ENCODE measurements at places on chromosomes 2 and 18.

DNA sequence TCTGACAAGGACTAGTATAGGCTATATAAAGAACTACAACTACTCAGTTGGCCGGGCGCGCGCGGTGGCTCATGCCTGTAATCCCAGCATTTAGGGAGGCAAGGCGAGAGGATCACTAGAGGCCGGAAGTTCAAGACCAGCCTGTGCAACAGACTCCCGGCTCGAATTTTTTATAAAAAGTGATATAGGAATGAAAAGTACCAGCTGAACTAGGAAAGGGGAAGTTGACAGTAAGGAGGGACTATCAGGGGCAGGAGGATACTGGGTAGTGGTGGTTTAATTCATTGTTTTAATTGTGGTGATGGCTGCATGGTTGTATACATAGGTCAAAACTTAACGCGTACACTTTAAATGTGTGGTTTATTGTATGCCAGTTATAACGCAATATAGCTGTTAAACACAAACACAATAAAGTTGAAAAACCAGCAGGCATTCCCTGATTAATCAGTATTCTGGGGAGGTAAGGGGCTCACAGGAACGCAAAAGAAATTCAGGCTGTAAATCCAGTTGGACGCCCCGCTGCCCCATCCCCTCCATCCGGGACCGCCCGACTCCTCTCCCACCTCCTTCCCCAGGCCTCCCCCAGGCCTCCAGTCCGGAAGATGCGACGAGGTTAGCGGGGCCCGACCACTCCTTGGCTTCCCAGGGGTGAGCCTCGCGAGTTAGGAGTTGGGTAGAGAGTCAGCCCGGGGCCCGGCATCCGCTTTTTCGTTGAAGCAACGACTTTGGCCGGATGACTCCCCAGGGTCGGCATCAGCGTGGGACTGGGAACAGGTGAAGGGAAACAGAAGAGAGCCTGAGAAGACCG lies 746 bp upstream of the POLR1B start:
- peak; percentile 79 for DNase-seq

- no peak for DNase-seq
Measured at GRCh38 chr18:13464432-13465123, 246.0 kb downstream of the LDLRAD4 start.

DNA sequence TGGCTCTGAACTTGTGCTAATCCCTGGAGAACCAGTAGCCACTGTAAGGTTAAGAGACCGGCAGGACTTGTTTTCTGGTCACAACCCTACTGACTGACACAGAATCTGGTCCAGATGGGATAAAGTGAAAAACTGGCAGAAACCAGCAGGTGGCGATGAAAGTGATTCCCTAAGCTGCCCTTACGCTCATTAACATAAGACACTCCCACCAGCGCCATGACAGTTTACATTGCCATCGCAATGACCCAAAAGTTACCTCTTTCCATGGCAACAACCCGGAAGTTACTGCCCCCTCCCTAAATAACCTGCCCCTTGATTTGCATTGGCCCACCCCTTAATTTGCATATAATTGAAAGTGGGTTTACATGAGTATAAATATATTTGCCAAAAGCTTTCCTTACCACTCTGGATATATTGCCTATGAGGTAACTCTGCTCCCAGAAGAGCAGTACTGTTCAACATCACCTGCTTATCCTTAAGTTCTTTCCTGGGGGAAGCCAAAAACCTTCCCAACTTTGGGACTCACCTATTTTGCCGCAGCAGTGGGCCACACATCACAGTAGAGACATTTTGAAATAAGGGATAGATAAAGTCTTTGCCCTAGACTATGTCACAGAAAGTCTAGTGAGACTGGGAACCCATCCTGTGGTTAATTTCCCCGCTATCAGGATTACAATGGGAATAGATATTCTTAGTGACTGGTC lies 35.8 kb upstream of the AFF3 start:
- DNase-seq, result peak; percentile 74

- DNase-seq, result no peak
Measured at GRCh38 chr2:112150447-112150846, 12.3 kb downstream of the FBLN7 start.

- no peak for DNase-seq
Measured at GRCh38 chr18:63953811-63954210, 4.7 kb downstream of the HMSD start.

DNA sequence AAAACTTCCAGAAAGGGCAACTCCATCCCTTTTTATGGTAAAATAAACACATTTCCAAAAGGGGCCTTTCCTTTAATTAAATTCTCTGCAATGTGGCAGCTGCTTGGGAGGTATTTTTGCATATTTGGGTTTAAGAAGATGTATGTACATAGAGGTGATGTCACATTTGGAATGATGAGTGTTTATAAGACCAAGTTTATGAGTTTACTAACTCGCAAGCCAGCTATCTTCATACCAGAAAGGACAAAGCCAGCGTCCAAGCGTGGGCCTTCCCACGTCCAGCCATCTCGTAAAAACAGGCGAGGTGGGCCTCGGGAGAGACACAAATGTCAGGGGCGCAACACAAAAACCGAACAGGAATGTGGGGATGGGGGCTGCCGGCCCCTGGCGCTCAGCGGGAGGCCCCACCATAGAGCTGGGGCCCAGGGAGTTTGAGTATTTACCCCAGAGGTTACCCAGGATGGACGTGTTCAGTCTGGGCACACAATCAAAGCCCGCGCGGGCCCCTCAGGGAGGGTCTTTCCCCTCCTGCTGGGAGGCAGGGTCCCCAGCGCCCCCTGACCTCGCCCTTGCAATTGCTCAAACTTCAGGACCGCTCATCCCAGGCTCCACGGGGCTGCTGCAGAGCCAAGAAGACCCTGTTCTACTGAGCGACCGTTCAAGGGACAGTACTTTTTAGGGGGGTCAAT lies 137.3 kb downstream of the TWIST2 start:
- DNase-seq, result no peak

- DNase-seq, result peak; percentile 2
Measured at GRCh38 chr2:168087401-168087800, 160.0 kb downstream of the STK39 start.

DNA sequence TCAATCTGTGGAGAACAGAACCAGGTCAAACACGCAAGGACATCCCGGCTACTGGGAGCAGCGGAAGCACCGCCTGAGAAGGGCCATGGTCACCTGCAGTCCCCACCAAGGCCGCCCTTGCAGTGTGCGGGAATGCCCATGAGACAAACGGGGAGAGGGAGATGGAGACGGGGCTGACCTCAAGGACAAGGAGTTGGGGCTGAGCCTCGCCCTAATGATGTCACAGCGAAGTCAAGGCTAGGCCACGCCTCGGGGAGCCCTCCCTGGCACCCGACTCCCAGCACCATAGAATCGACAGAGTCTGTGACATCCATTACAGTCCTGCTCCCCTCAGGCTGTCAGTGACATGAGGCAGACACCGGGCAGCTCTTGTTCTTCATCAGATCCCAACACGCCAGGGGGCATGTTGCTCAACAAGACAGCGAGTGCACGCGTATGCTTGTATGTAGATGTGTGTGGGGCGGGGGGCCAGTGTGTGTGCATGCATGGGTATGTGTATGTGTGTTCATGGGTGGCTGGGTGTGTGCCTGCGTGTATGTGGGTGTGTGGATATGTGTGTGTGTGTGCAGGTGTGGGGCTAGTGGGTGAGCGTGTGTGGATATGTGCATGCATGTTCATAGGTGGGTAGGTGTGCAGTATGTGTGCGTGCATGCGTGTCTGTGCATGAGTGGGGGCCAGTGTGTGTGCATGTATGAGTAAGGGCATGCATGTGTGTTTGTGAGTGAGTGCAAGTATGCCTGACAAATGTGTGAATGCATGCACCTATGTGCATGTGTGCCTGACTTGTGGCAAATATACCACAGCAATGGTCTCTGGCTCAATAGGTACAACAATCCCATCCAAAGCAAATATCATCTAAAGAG lies 57.0 kb downstream of the ANKMY1 start:
- no peak for DNase-seq

DNA sequence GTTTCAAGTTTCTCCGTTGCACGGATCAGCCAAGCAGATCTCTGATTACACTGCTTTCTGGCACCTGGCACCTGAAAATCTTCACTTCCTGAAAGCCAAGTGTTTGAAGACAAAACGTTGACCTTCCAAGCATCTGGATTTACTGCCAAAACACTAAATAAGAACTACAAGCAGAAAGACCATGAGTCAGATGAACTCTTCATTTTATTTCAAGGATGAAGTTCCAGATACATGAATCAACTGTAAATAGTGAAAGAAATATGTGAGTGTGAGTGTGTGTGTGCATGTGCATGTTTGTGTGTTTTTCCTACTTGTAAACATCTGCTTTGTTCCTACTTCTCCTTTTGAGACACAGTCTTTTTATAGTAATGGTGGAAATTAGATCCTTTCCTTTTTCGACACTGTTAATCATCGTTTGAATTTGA lies 60.0 kb upstream of the DTNA start:
- DNase-seq, result no peak

All from neural progenitor cell (in vitro differentiated cells).